ENCODE measurements at places on chromosomes 6 and 20.

DNA sequence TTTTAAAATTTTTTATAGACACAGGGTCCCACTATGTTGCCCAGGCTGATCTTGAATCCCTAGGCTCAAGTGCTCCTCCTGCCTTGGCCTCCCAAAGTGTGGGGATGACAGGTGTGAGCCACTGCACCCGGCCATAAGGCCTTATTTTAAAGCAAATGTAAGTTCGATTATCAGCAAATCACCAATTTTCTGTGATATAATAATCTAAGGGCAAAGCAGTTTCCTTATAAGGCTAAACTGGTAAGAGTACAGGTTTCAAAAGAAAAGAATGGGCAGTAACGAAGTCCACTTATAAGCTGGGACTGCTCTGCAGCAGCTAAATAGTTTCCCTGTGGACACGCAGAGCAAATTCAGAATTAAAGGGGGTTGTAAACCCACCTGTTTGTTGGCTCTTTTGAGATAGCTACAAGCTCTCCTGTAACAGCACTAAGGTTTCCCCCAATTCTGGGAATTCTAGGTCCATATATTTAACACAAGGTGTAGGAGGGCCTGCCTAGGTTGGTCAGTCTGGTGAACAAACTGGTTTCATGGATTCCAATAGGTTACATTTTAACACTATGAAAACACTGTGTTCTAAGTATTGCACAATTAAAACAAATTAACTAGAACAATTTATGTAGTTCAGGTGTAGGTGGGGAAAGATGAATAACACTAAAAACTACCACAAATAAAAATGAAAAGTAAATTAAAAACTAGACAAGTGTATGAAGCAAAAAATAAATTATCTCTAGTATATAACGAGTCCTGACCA, 26.3 kb downstream of the LHFPL5 start:
- no peak for DNase-seq

- no peak for DNase-seq
These were observed 2.7 kb downstream of the SLC17A2 start for GRCh38 chr6:25927756-25928216.

GRCh38 chr6:42988486-42989020, 4.2 kb downstream of the PPP2R5D start:
- DNase-seq: no peak

- no peak for DNase-seq
These were observed 8.8 kb downstream of the TENT5A start for GRCh38 chr6:81743649-81744048.

DNA sequence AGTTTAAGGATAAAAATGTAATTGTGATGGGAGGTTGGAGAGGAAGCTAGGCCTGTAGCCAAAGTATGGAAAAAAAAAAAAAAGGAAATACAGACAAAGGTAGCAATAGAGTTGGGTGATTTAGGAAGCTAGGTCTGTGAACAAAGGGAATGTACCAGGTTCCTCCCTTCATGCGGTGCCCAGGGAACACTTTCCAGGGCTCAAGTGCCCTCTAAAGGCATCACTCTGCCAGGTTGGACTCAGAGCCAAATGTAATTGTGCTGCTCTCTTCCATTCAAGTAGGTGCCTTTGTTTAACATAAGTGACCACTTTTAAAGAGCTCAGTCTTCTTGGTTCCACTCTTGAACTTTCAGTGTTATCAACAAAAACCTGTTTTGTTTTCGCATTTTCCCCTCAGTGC, 159.7 kb upstream of the AHI1 start:
- no peak for DNase-seq

DNA sequence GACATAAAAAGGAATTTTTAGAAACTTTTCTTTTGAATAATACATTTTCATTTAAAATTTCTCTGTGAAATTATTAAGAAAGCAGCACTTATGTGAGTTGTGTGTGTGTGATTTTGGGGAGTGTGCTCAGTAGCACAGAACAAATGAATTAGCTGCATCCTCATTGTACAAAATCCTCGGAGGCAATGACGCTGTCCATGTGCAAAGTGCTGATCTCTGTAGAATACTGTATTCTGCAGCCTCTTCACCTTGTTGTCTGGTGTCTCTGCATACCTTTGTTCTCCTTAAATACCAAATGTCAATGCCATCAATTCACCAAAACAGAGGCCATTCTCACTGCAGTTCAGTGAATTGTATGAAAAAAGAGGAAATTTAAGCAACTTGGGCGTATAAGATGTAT, 838.4 kb downstream of the QKI start:
- DNase-seq: no peak

DNA sequence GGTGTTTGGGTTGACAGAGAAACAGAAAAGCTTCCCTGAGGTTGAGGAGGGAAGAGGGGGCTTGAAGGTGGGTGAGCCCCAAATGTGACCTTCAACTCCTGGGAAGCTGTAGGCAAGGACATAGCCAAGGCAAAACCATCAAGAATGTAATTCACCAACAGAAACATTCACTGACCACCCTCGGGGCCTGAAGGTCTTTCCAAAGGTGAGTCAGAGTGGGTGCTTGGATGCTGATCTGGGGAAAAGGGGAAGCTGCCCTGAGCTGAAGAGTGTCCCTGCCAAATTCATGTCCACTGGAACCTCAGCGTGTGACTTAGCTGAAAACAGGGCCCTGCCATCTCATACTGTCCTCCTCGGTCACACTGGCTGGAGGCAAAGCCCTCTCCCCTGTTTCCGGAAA, 234.2 kb upstream of the SULF2 start:
- no peak for DNase-seq
